ENCODE measurements at places on chromosomes 6 and 20.

- DNase-seq: no peak
Measured at GRCh38 chr6:106546691-106547414, 82.4 kb downstream of the RTN4IP1 start.

- no peak for DNase-seq
Measured at GRCh38 chr20:50632236-50632635, 59.1 kb downstream of the RIPOR3 start.

GRCh38 chr6:53796451-53796780 is 1.6 kb downstream of the LRRC1 start:
- DNase-seq: no peak

DNA sequence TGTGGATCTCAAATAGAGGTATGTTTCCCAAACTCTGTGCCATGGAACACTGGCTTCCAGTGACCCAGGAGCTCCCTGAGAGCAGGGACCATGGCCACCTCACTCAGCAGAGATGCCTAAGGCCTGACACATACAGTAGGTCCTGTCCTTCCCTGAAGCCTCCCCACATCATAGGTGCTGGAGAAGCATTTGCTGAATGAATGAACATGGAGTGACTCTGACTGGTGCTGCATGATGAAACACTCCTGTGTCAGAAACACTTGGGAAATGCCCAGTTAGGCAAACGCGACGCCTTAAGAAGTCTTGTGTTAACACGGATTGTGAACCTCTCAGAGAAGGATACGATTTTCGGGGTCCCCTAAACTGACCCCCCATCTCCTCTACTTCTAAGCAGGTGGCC is 14.3 kb downstream of the SLA2 start:
- DNase-seq: no peak

DNA sequence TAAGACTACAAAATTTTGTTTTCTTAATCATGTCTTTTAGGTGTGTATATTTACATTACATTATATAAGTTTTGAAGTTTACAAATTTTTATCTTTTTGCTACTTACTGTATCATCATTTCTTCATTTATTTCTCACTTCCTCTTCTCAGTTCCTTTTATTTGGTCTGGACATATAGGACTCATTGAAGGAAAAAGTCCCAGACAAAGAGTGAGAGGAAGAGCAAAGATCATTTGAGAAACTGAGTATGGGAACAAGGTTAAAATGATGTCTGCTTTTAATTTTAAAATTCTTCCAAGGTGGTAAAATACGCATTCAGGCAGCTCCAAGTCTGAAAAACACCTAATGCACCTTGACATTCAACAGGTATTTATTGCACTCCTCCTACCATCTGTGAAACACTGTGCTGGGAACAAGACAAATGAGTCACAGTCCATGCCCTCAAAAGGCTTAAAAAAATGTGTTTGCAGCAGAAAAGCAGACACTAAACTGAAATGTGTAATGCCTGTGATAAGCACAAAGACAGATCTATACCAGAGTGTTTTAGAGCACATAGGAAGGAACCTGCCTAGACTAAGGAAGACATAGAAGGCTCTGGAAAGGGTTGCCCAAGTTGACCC is 63.2 kb downstream of the PKIB start:
- DNase-seq: no peak

GRCh38 chr6:1113916-1114540 is 197.9 kb upstream of the FOXQ1 start:
- DNase-seq: no peak

GRCh38 chr6:90393232-90393884 is 96.7 kb upstream of the BACH2 start:
- DNase-seq: peak; percentile 54

- no peak for DNase-seq
Measured at GRCh38 chr6:44696099-44696498, 308.6 kb downstream of the CDC5L start.

GRCh38 chr20:47905628-47906347 is 120.5 kb upstream of the SULF2 start:
- no peak for DNase-seq

DNA sequence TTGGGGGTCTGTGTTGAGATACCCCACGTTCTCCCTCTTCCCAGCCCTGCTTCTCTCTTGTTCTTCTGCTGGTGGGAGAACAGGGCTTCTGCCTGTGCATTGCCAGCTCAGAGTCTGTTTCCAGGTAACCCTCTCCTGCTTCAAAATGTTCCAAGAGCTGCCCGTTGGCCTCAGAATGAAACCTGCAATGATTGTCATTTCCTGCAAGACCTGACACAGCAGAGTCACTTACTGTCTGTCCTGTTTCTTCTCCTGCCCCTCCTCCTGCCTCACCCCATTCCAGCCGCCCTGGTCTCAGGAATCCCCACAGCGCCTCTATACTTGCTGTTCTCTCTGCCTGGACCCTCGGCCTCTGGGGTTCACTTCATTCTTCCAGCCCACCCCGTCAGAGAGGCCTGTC is 81.4 kb upstream of the ARID1B start:
- DNase-seq: no peak

GRCh38 chr6:46419576-46420002 is 71.7 kb downstream of the RCAN2 start:
- no peak for DNase-seq

DNA sequence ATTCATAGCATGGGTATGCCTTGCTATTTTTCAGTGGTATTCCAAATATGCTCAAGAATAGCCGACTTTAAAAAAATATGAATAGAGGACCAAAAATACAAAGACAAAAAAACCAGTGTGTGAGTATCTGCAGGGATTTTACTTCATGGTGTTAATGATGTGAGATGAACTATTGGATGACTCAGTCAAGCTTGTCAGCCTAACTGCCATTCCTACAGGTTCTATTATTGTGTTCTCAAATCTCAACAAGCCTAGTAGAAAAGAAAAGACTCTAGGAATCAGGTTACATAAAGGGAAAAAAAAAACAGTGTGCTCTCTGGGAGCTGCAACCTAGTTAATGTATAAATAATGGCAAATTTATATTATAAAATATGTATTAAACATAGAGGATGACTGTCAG is 588.4 kb upstream of the BTBD3 start:
- no peak for DNase-seq

- DNase-seq: no peak
Measured at GRCh38 chr20:54688476-54688875, 213.1 kb downstream of the DOK5 start.

GRCh38 chr6:124854338-124854922 is 107.8 kb upstream of the RNF217 start:
- no peak for DNase-seq

GRCh38 chr20:63381781-63382431 is 20.8 kb upstream of the CHRNA4 start:
- no peak for DNase-seq

GRCh38 chr6:160430751-160431150 is 82.6 kb downstream of the SLC22A3 start:
- DNase-seq: no peak

GRCh38 chr20:10563935-10564492 is 109.8 kb downstream of the JAG1 start:
- no peak for DNase-seq

DNA sequence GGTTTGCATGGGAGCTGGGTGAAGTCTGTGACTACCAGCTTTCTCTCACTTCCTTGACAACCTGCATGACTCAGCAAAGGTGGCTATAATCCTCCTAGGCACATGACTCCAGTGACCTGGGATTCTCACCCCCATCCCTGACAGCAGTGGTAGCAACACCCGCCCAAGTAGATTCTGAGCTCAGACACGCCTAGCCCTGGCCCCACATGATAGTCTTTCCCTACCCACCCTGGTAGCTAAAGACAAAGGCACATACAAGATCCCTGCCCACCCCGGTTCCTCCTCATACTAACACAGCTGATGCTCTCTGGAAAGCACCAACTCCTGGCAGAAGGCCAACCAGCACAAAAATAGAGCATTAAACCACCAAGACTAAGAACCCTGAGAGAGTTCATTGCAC is 25.9 kb upstream of the CRISP1 start:
- DNase-seq: no peak

- no peak for DNase-seq
Measured at GRCh38 chr6:95231416-95231815, 345.9 kb upstream of the MANEA start.

DNA sequence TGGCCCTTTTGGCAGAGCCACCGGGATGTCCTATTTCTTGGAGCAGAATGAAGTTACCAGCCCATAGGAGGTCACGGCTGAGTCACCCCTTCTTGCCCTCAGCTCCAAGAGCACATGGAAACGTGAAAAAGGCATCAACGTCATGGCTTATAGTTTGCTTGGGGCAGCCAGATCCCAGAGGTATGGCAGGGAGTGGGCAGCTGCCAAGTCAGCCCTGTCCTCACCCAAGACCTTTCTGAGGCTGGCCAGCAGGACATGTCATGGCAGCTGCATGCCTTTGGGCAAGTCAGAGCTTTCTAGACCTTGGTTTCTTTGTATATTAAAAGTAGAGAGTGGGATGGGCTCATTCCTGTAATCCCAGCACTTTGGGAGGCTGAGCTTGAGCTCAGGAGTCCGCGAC is 8.2 kb upstream of the MDFI start:
- no peak for DNase-seq

GRCh38 chr6:101544286-101544685 is 150.8 kb downstream of the GRIK2 start:
- no peak for DNase-seq

DNA sequence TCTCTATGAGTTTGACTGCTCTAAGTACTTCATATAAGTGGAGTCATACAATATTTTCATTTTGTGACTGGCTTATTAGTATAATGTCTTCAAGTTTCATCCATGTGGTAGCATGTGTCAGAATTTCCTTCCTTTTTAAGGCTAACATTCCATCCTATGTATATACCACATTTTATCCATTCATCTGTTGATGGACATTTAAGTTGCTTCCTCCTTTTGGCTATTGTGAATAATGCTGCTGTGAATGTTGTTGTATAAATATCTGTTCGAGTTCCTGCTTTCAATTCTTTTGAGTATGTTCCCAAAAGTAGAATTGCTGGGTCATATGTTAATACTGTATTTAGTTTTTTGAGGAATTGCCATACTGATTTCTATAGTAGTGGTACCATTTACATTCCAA is 79.5 kb downstream of the PTPRA start:
- DNase-seq: no peak

DNA sequence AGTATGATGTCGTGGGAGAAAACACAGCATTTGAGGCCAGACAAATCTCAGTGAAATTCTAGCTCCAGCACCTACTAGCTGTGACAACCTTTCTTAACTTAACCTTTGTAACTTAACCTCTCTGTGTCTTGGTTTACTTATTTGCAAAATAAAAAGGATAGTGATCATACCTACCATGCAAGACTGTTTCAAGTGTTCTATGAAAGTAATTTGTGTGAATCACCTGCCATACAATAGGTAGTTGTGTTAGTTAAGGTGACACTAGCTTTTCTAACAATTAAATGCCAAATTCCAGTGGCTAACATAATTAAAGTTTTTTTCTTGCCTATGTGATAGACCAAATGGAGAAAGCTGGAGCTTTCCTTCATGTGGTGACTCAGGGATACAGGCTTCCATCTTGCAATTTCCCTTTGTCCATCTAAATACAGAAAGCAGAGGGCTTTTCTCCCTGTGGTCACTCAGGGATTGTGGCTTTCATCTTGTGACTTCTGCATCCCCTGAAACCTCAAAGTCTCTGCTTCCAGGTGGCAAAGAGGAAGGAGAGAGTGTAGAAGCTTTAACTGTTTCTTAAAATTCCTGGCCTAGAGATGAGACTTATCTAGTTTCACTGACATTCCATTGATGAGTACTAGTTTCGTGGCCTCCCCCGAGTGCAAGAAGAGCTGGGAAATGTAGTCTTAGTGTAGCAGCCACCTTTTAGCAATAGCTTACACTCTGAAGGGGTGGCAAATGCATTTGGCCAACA is 311.4 kb downstream of the CLIC5 start:
- DNase-seq: no peak

GRCh38 chr20:49446808-49447207 is 35.7 kb downstream of the KCNB1 start:
- DNase-seq: no peak

DNA sequence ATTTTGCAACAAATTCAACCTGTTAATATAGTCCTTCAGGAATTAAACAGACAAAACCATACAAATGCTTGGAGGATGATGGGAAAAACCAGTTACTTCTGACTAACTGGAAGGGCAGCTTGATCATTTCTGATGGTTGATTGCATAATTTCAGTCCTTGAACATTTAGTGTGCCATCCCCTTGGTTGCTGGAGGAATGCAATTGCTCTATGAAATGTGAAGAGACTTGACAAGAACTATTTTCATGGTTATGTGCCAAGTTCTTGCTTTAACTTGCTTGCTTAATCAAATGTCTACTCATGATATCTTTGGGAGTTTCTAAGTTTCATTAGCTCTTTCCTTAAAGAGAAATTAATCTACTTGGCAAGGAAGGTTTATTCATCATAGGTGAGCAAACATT is 45.2 kb downstream of the ANKEF1 start:
- DNase-seq: no peak

- DNase-seq: no peak
Measured at GRCh38 chr6:158543606-158544185, 16.2 kb upstream of the TMEM181 start.

DNA sequence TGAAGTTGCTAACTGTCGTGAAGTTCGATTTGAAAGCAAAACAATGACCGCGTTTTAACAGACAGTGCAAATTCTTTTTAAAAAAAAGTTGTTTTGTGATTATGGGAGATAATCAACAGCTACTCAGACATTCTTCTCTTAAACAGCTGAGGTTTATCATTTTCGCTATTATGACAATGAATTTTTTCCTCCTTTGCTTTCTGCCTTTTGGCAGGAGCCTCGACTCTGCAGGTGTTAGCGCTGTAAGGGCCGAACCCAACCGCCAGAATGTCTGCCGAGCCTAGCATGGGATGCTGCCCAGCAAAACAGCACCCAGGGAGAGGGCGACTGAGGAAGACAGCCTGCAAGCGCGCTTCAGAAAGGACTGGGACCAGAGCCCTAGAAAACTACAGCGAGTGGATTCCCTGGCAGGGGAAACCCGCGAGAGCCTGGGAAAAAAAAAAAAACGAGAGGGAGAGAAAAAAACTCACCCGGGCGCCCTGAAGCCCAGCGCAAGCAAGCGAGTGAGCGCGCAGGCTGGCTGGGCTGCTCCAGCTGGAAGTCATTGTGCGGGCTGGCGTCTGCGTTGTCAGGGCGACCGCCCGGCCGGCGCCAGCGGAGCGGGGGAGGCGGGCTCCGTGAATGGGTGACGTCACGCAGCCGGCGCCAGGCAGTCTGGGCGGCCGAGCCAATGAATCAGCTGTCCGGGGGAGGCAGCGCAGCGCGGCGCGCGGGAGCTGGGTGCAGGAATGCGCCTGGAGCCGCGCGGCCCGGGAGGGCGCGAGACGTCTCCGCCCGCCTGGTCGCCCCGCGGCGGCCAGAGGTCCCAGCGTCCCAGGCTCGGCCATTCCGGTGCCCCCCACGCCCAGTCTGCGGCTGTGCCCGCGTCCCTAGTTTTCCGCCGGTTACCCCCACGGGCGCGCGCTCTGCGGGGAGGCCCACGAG is 32.7 kb upstream of the ID4 start:
- DNase-seq: no peak

DNA sequence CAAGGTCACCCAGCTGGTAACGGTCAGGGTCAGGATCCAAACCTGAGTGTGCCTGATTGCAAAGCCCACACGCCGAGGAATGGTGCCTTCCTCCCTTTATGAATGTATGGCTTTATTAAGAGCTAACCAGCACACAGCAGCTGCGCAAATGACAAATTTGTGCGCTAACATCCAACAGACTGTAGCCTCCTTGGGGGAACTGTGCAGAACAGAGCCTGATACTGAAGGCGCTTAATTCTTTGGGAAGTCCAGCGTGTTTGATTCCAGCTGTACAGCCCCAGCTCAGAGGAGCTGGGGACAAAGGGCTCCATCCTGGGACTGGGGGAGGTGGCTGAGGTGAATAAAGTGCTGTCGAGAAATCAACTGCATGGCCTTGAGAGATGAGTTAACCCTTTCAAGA is 75.7 kb upstream of the JARID2 start:
- no peak for DNase-seq
